Left cardiac atrium (tissue), 4 donors: ENCODE measurements at places on chromosomes 5 and 9. TPM values are rescaled to one million over a fixed set of nuclear protein-coding genes. Genes with fewer than 3 reads are reported as not detected.

The TNFAIP8 gene
- total RNA-seq, result 4.7 TPM

The ANKDD1B gene
- not detected for total RNA-seq

The CTXN3 gene
- not detected for total RNA-seq

The HSPB3 gene
- total RNA-seq, result 309 TPM

The TRIM7 gene
- total RNA-seq, result 5.9 TPM

The SLC36A1 gene
- 8.1 TPM for total RNA-seq

The PDCD1LG2 gene
- total RNA-seq, result 3.6 TPM

GRCh38 chr9:131397100-131397790 is 3.4 kb downstream of the PRRC2B start:
- no peak for DNase-seq

- DNase-seq, result no peak
Measured at GRCh38 chr5:136056771-136057335, 28.1 kb downstream of the TGFBI start.

DNA sequence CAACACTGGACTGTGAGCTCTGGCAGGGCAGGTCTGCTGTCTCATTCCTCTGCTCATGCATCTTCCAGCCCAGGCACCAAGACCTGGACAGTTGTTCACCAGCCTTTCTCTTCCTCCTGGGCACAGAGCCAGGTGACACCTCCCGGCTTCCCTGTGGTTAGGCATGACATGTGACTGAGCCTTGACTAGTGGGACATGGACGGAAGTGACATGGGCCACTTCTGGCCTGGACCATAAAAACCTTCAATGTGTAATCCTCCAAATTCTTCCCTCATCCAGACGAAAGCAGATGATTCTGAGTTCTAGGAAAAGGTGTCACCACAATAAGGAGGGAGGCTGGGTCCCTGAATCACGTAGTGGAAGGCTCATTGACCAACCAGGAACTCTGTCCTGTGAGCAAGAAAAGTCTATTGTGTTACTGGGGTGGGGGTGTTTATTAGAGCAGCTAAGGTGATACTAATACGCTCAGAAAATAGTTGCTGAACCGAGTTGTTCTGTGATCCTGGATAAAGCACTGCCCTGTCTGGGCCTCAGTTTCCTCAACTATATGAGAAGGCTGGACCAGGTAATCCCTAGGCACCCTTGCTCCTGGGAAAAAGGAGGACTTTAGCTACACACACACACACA is 26.6 kb upstream of the CRB2 start:
- no peak for DNase-seq

DNA sequence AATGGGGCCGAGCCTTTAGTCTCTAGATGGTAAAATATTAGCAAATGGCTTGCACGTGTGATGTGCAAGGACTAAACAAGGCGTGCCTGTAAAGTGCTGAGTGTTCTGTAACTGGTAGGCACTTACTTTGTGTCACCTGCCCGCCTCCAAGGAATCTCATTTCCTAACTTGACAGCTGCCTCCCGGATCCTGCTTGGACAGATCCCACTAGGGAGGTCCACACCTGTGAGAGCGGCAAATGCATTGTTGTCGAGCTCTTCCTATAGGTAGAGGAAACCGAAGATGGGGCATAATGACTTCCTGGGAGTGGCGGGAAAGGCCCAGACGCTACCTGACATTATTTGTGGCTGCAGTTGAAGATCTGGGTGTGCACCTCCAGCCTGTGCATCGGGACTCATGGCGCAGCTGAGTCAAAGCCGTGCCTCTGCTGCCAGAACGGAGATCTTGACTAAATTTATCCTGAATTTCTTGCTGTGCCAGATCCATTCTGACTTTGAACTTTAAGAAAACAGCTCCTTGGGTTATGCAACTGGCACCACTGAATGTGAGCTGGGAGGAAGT is 79.8 kb downstream of the TENT4A start:
- no peak for DNase-seq

DNA sequence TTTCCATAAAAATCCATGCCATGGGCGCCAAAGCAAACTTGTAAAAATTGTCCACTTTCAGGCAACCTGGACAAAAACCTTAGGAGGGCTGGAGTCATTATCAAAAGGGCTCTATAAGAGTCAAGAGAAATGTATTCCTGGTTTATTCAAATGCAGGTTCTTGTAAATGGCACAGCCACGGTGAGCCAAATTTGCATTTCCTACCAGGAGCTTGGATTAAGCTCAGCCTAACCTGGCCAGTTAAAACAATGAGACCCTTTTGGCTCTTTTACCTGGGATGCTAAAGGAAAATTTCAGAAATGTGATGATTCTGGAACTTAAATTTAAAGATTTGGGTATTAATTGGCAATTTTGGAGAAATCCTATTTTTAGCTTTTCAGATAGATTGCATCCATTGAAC is 8.9 kb upstream of the ZNF474 start:
- DNase-seq, result no peak

- DNase-seq, result no peak
Measured at GRCh38 chr5:144406442-144406841, 235.8 kb downstream of the KCTD16 start.

DNA sequence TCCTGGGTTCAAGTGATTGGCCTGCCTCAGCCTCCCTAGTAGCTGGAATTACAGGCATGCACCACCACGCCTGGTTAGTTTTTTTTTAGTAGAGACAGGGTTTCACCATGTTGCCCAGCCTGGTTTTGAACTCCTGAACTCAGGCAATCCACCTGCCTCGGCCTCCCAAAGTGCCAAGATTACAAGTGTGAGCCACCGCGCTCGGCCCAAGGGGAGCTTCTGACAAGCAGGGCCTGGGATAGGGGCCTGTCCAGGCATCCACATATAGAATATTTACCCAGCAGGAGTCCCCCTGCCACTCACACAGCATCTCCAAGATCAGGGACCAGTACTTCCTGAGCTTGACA is 10.1 kb downstream of the IRF1 start:
- DNase-seq, result peak; percentile 12

DNA sequence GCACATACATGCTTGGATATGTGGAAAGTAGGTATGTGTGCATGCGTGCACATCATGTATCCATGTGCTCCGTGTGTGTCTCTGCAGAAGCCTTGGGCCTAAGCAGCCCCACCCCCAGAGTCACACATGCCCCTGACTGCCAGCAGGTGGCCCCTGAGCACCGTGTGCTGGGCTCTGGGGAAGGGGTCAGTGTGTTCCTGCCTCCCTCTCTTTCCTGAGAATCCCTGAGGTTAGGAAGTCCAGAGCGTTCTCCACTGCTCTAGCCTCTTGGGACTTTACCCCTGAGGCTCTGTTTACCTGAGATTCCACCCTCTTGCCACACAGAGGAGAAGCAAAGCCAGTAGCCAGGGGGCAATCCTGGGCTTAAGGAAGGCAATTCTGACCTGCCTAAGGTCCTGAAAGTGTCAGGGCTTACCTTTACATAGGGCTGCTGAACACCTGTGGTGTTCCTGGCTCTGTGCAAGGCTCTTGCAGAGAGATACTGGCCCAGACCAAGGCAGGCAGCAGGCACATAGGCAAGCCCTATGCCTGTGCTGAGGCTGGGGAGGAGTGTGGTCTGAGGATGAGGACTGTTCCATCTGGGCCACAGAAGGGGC is 207.3 kb downstream of the TMEM38B start:
- peak; percentile 45 for DNase-seq

DNA sequence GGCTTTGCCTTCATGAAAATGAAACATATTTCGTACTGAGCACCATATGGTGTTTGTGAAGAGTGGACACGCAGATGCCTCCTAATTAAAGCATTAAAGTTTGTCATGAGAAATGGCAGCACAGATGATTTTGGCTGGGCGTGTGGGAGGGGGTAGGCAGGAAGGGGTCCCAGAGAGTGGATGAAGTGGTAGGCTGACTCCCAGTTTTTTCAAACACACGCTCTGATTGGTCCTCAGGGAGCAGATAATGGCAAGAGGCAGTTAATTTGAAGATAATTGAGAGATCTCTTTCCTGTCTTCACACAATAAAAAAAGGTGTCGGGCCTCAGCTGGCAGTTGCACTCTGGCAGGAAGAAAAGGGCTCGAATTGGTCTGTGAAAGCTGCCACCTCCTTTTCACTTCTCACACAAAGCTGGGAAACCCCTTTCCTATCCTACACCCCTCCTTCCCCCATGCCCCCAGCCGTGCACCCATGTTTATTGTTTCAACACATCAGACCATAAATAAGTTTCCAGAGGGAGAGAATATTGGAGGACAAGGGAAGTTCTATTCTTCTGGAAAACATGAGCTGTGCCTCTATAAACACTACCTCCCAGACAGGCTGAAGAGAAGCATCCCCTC is 429.6 kb downstream of the ARHGEF28 start:
- no peak for DNase-seq

DNA sequence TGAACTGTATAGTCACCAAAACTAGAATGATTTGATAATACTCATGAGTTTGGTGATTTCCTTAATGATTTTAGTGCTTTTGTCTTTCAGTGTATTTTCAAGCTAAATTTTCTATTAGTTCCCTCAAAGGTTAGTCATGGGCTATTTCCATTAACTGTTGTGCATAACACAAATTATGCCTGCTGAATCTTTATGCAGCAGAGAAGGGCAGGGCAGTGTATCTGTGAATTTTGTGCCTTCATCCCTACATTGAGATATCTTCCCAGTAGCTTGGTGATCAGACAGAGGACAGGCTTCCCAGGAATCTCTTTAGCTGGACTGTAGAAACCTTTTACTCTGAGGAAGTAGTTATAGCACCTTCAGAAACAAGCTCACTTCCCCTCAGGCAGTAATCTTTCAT is 1036.9 kb downstream of the EFNA5 start:
- DNase-seq, result no peak

GRCh38 chr5:151758141-151758429 is 346 bp downstream of the ATOX1 start:
- DNase-seq, result peak; percentile 40
